ENCODE measurements at places on chromosomes 2 and 18. TPM values are rescaled to one million over a fixed set of nuclear protein-coding genes. Genes with fewer than 3 reads are reported as not detected.

Gene SYT4
- total RNA-seq: not detected

Gene RSAD2
- not detected for total RNA-seq

Gene KCNIP3
- total RNA-seq: 3.1 TPM

Gene RBMS1
- 17.6 TPM for total RNA-seq

DNA sequence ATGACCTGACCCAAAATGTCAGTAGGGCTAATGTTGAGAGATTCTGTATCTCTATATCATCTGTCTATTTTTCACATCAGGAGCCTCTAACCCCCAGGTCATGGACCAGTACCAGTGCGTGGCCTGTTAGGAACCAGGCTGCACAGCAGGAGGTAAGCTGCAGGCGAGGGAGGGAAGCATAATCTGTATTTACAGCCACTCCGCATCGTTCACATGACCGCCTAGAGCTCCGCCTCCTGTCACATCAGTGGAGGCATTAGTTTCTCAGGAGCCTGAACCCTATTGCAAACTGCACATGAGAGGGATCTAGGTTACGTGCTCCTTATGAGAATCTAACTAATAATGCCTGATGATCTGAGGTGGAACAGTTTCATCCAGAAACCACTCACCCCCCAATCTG is 180.6 kb downstream of the RDH14 start:
- no peak for DNase-seq

DNA sequence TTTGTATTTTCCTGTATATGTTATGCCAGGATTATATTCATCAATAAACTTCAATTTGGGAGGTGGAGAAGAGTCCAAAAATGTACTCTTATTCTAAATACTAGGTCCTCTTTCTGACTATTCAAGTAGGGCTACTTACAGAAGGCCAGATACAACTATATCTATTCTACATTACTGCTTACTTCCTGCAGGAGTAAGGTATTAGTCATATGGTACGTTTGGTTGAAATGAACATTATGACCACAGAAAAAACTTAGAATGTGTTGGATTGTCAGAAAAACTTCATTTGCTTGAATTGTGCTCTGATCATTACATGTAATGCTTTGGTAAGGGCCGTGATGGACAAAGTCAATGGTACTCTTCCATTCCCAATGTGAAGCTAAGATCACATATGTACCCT is 35.0 kb downstream of the STAT4 start:
- DNase-seq: no peak

DNA sequence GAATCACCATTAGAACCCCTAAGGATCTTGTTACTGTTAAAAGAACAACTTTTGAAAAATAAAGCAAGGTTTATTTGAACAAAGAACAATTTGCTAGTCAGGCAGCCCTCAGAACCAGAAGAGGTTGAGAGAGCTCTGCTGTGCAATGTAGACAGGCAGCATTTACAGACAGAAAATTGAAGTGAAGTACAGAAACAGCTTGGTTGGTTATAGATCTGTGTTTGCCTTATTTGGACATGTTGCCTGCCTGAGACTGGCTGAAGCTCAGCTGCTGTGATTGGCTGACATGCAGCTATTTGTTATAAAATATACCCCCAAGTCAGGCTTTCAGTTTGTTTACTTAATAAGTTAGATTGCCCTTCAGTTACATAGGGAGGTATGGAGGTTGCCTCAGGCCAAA is 12.5 kb downstream of the MSTN start:
- DNase-seq: no peak
